ENCODE measurements at places on chromosomes 16 and 17.

DNA sequence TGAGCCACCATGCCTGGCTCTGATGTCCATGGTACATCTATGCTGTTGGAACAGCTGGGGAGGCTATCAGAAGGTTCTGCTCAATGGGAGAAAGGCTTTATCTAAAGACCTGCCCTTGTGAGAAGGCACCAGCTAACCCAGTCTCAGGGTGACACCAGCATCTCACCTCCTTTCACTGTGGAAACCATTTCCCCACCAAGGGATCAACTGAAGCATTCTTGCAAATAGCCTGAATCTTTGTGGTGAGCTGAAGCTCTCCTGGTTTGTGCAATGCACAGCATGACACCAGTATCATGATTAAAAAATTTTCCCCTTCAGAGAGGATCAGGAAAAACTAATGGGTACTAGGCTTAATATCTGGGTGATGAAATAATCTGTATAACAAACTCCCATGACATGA lies 5.1 kb downstream of the CCL18 start:
- no peak for DNase-seq

DNA sequence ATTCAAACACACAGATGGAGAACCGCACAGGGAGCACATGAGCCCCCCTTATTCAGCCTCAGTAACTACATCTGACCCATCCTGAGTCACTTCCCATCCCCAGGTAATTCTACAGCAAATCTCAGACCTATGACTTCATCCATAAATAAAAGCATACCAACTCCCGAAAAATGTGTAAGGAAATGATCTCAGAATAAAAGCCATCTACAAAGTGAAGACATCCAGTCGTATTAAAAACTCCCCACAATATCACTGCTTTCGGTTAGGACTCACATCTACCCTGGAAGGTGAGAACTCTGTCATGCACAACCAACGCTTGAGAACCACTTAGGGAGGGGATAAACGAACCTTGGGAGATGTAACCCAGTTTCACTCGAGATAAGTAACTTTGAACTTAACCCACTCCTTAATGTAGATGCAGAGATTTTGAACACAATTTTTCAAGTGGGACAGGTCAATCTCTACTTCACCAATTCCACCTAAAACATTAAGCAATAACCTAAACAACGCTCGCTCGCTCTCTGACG lies 1.3 kb downstream of the USP36 start:
- DNase-seq, result no peak

- no peak for DNase-seq
Observed at GRCh38 chr17:14297161-14297851, 3.6 kb upstream of the HS3ST3B1 start.

DNA sequence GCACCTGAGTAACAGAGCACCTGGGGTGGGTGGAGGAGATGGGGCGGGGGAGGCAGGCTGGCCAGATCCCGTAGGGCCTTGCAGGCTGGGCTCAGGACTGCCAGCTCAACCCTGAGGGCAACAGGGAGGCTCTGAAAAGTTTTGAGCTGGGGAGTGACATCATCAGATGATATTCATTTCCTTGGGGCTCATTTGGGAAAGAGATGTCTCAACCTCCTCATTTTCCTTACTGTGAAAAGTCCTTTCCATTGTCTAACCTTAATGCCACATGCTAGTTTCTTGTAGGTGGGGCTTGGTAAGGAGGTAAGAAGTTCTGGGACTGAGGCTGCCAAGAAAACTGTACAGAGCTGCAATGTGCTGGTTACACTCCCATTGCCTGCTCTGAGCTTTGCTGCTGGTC lies 3.7 kb downstream of the TNS4 start:
- DNase-seq, result no peak

GRCh38 chr16:23478566-23478965 lies 25.6 kb upstream of the COG7 start:
- no peak for DNase-seq

DNA sequence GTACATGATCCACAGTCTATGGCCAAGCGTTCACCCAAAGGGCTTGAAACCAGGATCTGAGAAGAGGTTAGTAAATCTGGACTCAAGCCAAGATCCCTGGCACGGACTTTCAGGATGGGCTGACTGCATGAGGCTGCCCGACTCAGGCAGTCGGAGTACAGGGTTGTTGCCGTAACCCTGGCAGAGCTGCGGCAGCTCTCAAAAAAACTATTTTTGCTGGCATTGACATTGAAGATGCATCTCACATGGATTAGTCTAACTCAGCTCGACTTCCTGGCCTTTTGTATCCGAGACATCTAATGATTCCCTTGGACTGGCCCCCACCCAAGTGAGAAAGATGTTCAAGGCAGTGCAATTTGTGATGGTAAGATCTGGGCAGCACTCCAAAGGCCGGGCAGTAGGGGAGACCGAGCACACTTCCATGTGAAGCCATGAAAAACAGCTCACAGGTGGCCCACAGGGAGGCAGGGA lies 6.2 kb downstream of the SLC47A1 start:
- DNase-seq, result no peak

GRCh38 chr17:51537996-51538550 lies 277.7 kb downstream of the UTP18 start:
- DNase-seq, result no peak

- no peak for DNase-seq
Observed at GRCh38 chr17:21505819-21506815, 130.0 kb downstream of the KCNJ12 start.

GRCh38 chr16:89443727-89444084 lies 46.7 kb downstream of the ANKRD11 start:
- no peak for DNase-seq

GRCh38 chr16:87321336-87322107 lies 4.3 kb upstream of the C16orf95 start:
- DNase-seq, result no peak

DNA sequence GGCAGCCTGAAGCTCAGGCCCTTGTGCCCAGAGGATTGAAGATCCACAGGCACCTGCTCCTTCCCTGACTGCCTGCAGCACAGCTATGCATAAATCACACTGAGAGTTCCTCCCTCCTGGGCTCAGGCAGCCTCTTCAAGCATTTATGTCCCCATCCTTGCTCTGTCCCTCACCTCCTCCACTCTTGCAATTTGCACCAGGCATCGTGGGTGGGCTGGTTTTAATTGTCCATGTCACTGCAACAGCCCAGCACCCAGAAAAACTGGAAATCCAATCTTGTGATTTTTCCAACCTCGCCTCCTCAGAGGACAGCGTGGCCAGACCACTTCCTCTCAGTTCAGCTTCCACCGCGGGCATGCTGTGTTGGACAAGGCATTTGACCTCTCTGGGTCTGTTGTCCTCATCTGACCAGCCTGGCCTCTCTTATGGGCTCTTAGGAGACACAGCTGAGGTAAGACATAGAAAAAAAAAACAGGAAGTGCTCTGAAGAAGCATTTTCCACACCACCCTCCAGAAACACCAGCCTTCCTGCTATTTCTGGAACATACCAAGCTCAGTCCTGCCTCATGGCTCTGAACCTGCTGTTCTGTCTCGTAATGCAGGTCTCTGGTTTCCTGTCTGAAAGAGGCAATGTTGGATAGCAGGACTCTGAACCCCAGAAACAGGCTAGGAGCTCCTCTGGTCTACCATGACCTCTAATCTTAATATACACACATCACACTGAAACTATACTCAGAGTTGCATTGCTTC lies 8.3 kb downstream of the TMEM114 start:
- peak; percentile 57 for DNase-seq

GRCh38 chr16:20484726-20485125 lies 33.4 kb downstream of the ACSM2A start:
- no peak for DNase-seq

DNA sequence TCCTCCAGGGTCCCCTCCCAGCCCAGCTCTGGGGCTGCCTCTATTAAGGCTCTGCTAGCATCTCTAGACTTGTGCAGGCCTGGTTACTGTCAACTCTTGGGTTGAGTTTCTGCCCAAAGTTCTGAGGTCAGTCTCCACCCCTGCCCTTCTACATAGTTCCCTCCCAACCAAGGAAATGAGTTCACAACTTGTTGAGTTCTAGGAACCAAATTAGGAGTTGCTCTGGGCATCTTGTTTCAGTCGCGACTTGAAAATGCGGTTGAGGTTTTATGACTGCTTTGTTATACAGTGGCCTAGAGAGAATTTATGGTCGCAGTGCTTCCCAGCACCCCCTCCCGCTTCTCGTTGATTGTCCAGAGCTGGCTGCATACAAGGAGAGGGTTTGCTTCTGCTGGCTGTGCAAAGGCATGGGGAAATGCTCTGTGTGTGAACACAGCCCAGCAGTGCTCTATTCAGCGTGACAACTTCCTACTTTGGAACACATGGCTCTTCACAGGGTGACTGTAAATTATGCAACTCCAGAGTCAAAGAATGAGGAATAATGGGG lies 20.2 kb downstream of the GNAO1 start:
- DNase-seq, result no peak

GRCh38 chr17:69810326-69810965 lies 264.6 kb upstream of the KCNJ16 start:
- DNase-seq, result no peak

GRCh38 chr16:50960517-50961202 lies 190.4 kb downstream of the SALL1 start:
- no peak for DNase-seq

DNA sequence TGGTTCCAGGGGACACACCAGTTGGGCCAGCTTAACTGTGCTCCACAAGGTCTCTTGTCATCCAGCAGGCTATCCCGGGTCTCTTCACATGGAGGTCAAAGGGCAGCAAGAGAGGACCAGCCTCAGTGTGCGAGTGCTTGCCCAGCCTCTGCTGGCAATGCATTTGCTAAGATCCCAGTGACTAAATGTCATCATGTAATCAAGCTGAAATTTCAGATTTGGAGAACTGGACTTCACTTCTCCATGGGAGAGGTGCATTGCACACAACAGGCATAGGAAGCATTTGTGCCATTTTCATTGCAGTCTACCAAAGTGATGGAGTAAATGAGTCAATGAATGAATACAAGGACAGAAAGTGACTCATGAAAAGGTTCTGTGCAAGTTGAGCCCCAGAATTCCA lies 51.2 kb upstream of the KDM8 start:
- DNase-seq, result no peak

DNA sequence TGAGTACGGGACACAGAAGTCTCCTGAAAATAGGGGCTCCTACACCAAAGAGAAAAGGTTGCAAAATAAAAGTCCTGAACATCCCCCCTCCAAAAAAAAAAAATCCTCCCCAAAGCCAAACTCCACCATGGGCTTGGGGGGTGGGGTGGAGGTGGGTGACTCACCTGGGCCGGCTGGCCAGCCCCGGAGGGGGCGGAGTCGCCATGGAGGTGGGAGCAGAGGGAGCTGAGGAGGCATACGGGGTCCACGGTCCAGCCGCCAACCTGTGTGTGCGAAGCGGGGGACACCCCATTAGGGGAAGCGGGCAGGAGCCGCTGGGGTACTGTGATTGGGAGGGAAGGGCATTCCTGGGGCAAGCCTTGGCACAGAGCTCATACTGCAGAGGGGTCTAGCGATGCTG lies 31.0 kb downstream of the SRCIN1 start:
- no peak for DNase-seq

Data from left renal pelvis (tissue), 4 donors.